ENCODE measurements at places on chromosomes 1 and 21.
A peak's percentile ranks its signal among the peaks of the same experiment; 100 is the strongest.

GRCh38 chr1:208298593-208299269, 54.5 kb upstream of the PLXNA2 start:
- peak; percentile 88 for DNase-seq

- no peak for DNase-seq
Measured at GRCh38 chr21:44706706-44707581, 4.4 kb downstream of the TSPEAR start.

- no peak for DNase-seq
Measured at GRCh38 chr1:15997076-15997585, 6.9 kb upstream of the SRARP start.

DNA sequence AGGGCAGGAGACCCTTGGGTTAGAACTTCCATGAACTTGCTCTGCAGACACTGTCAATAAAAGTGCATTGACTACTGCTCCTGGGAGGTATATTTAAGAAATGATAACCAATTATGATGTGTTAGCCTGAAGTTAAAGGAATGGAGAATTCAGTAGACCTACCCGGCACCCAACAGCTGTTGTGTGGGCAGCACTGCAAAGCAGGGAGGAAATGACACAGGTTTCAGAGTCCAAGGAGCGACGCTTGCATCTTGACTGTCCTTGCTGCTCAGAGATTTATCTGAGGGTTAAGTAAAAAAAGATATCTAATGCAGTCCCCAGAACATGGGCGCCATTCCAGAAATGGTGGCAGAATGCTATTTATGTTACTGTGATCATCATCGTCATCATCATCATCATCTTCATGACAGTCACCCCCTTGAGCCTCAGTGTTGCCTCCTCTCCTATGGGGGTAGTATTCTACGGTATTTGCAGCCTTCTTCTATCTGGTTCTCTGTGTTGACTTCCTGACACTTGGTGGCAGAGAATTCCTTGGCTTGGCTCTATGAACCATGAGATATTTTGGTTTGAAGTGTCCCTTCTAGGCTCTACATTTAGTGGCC, 225.9 kb downstream of the KAZN start:
- DNase-seq: no peak

DNA sequence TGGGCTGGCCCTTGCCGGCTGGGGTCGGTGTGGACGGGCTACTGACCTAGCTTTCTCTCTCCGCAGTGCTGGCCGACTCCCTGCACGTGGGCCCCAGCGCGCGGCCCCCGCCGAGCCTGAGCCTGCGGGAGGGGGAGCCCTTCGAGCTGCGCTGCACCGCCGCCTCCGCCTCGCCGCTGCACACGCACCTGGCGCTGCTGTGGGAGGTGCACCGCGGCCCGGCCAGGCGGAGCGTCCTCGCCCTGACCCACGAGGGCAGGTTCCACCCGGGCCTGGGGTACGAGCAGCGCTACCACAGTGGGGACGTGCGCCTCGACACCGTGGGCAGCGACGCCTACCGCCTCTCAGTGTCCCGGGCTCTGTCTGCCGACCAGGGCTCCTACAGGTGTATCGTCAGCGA, 34.9 kb downstream of the PTGFRN start:
- DNase-seq: no peak

Measured in NCI-H1105 (cell line).